ENCODE measurements at places on chromosomes 6 and 20.

GRCh38 chr6:12473494-12473893, 183.3 kb downstream of the EDN1 start:
- DNase-seq: no peak

DNA sequence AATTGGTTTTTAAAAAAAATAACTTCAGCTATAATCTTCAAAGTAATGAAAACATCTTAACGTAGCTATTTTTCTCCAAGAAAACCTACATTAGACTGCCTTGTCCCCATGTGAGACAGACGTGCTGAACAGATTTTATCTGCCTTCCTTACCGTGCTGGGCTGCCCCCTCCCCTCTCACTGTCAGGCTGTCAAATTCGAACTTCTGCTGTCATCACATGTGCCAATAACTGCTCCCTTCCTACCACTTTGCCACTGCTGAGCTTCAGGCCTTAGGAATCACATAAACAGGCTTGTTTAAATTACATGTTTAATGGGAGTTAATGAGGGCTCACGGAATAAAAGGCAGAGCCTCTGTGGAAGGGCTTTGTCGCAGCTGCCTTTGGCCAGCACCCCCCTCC, 77.0 kb upstream of the NHSL1 start:
- no peak for DNase-seq

GRCh38 chr6:105433723-105434122, 30.8 kb upstream of the PREP start:
- DNase-seq: no peak

- DNase-seq: no peak
These were observed 29.2 kb upstream of the CNKSR3 start for GRCh38 chr6:154539593-154540269.

DNA sequence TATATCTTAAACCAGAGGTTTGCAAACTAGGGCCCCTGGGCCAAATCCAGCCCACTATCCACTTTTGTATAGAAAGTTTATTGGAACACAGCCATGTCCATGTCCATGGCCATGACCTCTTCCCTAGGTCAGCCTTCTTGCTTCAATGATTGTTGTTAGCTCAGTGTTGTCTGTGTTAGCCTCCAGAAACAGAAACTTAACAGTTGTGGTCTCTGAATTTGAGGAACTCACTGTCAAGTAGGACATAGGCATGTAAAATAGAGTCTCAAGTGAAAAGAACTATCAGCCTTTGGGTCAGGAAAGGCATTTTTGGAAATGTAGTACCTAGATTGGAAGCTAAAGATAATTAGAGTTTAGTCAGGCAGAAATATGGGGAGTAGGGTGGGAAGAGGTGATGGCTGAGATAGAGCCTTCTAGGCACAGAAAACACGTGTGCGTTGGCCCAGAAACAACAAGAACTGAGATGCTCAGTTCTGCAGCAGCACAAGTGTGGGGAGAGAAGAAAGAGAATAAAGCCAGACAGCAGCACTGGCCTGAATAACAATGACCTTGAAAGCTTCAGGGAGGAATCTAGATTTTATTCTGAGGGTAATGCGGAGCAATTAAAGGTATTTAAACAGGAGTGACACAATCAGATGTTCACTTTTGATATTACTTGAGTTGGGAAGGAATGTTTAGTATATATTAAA, 87.0 kb upstream of the OLIG3 start:
- no peak for DNase-seq

DNA sequence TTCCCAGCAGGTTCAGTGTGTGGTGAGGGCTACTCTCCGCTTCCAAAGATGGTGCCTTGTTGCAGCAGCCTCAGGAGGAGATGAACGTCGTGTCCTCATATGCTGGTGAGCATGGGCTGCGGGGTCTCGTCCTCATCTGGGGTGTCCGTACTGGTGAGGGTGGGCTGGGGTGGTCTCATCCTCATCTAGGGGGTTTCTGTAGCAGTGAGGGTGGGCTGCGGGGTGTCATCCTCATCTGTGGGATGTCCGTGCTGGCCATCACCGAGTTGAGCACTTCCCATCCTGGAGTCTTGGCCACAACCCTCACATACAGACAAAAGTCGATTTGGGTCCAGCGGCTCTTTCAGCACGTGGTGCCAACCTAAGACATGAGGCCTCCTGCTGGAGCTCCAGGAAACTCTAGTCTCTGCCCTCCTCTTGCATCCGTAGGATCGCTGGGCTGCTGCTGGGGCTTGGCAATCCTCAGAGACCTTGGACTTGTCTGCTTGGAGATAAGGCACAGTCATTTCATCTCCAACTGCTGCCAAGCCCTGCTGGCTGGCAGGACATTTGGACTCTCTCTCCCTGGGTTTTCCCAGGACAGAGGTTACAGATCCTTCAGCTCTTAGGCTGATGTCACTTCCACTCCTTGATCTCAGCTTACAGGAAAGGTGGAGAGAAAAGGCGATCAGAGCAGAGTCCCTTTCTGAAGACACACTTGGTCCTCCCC, 160.4 kb downstream of the PACRG start:
- DNase-seq: no peak

GRCh38 chr6:22880686-22881433, 311.5 kb downstream of the HDGFL1 start:
- peak; percentile 94 for DNase-seq

Data from fibroblast of pulmonary artery (primary cell).